ENCODE measurements at places on chromosomes 6 and 20. TPM values are rescaled to one million over a fixed set of nuclear protein-coding genes. Genes with fewer than 3 reads are reported as not detected.

GRCh38 chr6:63597141-63598048 lies 25.1 kb downstream of the LOC128125822 start:
- H3K27me3 ChIP-seq, result no peaks in the 10 kb centered on the region
- peaks cover 8% of the 10 kb centered on the region for H3K4me1 ChIP-seq
- peak overlapping the region; percentile 48 for H3K27ac ChIP-seq
- DNase-seq, result no peak

DNA sequence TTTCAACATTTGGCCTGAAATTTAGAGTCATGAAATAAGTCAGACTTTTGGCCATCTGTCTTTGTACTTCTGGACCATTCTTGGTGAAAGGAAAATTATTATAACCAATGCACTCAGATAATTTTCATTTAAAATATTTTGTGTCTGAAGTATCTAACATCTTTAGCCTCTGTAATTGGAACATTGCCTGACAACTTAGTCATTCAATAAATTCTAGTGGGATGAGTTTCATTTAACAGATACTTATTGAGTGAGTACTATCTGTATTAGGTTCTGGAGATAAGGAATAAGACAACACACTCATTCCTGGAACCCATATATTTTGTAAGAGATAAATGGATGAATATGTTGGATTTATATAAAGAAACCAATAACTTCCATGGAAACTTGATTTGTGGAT lies 536.0 kb downstream of the BCKDHB start:
- H3K36me3 ChIP-seq, result peaks cover 6% of the 10 kb centered on the region
- H3K4me1 ChIP-seq, result peaks cover 33% of the 10 kb centered on the region
- H3K27ac ChIP-seq, result peak overlapping the region; percentile 67
- DNase-seq, result no peak
- H3K4me3 ChIP-seq, result no peak overlapping the region

DNA sequence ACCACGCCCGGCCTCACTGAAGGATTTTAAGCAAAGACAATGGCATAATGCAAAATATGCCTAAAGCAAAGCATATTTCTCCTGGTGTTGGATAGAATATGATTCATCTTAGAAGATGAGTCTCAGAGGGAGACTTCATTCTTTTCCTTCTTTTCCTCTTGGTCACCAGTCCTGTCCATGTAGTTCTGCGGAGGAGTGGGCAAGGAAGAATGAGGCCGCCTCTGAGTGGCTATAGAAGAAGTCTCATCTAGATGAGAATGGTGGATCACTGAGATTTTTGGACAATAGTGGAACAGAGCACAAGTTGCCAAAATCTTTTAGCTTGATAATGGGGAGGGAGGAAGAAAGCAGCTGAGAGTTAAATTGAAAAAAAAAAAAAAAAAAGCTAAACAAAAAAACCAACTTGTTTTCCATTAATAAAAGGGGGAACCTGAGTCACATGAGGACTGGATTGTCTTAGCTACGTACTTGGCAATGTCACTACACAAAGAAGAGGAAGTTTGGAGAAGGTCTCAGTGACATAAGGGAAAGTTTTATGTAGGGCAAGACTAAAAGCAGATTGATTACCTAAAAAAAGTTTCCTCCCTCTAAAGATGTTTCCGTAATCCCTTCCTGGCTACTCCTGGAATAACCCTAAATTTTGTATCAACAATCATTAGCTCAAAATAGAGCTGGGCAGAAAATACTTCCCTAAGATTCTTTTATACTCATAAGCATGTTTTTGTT lies 6.0 kb downstream of the CD83 start:
- H3K4me3 ChIP-seq, result no peak overlapping the region
- H3K36me3 ChIP-seq, result no peaks in the 10 kb centered on the region

DNA sequence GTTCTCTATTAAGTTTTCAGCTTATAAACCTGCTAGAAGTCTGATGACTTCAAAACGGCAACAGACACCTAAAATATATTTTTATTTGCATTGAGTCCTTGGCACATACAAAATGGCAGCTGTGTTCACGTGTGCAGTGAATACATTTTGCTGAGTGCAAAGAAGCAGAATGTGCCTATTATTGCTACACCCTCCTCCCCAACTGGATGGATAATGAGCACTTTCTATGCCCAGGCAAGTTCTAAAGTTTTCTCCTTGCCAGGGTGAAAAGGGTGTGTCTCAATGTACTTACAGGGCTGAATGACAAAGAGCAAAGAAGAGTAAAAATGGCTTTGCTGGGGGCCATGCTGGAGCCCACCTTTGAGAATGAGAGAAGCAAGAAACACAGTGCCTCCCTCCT lies 4.0 kb upstream of the FERMT1 start:
- no peaks in the 10 kb centered on the region for H3K4me1 ChIP-seq
- peaks cover 16% of the 10 kb centered on the region for H3K36me3 ChIP-seq
- no peak overlapping the region for H3K4me3 ChIP-seq
- H3K27ac ChIP-seq, result no peak overlapping the region
- H3K27me3 ChIP-seq, result no peaks in the 10 kb centered on the region

DNA sequence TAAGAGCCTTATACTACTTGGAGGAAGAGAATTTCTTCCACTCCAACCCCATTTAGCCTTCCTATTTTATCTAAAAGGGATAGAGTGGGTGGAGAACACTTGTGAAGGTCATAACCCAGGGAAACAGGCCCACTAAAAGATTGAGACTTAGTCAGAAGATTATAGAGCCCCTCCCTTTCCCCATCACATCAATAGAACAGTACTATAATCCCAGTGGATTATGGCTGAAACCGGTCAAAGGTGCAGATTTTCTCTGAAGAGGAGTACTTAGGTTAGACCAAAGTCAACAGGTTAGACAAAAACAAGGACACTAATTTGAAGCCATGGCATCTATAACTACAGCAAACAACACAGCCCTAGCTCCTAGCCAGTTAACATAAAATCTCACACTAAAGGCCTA lies 330.9 kb upstream of the NOX3 start:
- peaks cover 31% of the 10 kb centered on the region for H3K4me1 ChIP-seq
- no peaks in the 10 kb centered on the region for H3K27me3 ChIP-seq
- peaks cover 9% of the 10 kb centered on the region for H3K36me3 ChIP-seq
- H3K27ac ChIP-seq, result no peak overlapping the region

DNA sequence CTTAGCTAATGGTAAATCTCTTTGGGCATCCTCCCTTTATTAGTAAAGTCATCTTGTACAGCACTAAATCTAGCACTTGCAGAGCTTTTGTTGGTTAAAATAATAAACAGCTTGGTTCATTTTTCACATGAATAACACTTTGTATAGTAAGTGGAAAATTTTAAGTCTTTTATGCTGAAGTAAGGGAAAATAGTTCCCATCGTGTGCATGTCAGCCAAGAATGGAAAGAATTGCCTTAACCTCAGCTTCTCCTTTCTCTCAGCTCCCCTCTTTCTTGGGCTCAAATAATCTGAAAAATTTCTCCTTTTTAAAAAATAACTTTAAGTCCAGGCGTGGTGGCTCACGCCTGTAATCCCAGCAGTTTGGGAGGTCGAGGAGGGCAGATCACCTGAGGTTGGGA lies 16.6 kb downstream of the SNRPC start:
- no peak for DNase-seq
- H3K4me1 ChIP-seq, result no peaks in the 10 kb centered on the region
- peaks cover 55% of the 10 kb centered on the region for H3K36me3 ChIP-seq
- no peaks in the 10 kb centered on the region for H3K27me3 ChIP-seq

- no peaks in the 10 kb centered on the region for H3K27me3 ChIP-seq
- peaks cover 23% of the 10 kb centered on the region for H3K4me1 ChIP-seq
- H3K4me3 ChIP-seq, result no peak overlapping the region
- no peak for DNase-seq
Measured at GRCh38 chr6:74867291-74867690, 338.6 kb downstream of the COL12A1 start.

- H3K4me1 ChIP-seq, result peaks cover 9% of the 10 kb centered on the region
- H3K27me3 ChIP-seq, result no peaks in the 10 kb centered on the region
- no peaks in the 10 kb centered on the region for H3K36me3 ChIP-seq
Measured at GRCh38 chr6:152271776-152272464, 365.2 kb downstream of the SYNE1 start.

DNA sequence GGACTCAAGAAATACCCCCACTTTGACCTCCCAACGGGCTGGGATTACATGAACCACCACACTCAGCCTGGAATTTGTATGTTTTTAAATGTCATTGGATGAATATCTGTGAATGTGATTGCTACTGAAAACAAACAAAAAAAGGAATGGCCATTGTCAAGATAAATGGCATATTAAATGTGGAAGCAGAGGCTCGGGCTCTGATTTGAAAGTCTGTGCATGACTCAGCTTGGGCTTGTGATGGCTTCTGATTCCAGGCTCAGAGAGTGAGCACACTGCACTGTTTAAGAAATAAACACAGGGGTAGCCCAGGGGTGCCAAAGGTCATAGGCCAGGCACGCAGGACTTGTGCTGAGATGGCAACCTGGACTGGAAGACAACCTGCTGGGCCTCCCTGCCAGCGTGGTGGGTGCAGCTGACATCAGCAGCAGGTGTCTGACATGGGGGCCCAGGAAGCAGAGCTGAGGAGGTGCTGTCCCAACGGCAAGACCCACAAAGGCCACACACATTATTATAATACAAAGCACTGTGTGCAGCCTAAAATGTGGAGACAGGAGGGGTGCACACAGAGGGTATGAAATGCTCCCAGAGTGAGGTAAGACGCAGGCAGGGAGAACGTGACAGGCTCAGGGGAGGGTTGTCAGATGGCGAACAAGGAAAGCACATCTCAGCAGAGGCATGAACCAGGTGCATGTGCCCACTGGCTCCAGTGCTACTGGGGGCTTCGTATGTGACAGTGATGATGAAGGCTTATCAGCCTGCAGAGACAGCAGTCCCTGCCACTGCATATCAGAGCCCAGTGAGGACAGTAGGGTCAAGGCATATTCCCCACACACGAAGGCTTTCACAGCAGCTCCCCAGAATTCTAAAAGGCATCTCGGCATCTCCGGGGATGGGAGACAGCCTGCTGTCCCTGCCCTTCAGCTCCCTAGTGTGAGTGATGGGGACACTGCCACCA lies 169.4 kb downstream of the SYNDIG1 start:
- no peak overlapping the region for H3K27ac ChIP-seq
- DNase-seq, result no peak
- peaks cover 50% of the 10 kb centered on the region for H3K27me3 ChIP-seq
- H3K4me1 ChIP-seq, result no peaks in the 10 kb centered on the region

- H3K27me3 ChIP-seq, result peaks cover 12% of the 10 kb centered on the region
- no peak for DNase-seq
- peaks cover 33% of the 10 kb centered on the region for H3K36me3 ChIP-seq
- H3K4me1 ChIP-seq, result peaks cover 27% of the 10 kb centered on the region
- peak overlapping the region; percentile 93 for H3K4me3 ChIP-seq
Measured at GRCh38 chr6:29747688-29748250, 24.5 kb downstream of the HLA-F start.

DNA sequence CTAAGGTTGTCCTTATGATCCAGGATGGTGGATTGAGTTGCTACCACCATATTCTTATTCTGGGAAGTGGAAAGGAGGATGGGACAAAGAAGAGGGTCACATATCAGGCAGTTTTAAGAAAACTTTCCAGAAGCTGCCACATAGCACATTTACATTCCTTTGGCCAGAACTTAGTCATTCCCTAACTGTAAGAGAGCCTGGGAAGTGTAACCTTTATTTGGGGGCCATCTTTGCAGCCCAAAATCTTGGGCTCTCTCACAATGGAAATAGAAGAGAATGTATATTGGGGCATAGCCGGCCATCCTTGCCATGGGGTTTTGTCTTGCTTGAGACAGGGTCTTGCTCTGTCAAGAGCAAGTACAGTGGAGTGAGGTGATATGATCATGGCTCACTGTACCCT lies 8.4 kb downstream of the ZNF341 start:
- no peak overlapping the region for H3K4me3 ChIP-seq
- peaks cover 12% of the 10 kb centered on the region for H3K36me3 ChIP-seq
- peaks cover 18% of the 10 kb centered on the region for H3K4me1 ChIP-seq
- no peak overlapping the region for H3K27ac ChIP-seq

DNA sequence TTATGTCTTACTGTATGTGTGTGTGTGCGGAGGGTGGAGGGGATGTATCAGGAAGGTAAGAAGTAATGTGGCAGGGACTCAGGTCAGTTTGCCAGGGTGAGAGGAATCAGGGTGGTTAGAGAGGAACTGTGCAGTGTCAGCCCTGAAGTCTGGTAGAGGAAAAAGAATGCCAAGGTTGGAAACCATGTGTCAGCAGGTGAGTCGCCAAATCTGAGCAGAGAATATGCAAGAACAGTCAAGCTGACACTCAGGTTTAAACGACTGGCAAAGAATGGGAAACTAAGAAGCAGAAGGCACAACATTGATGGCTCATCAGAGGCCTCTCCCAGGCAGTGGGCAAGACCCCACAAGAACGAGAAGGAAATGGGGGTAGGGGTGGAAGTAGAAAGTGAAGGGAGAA lies 107.5 kb upstream of the TBX18 start:
- no peak for DNase-seq
- no peaks in the 10 kb centered on the region for H3K27me3 ChIP-seq
- no peak overlapping the region for H3K27ac ChIP-seq
- no peak overlapping the region for H3K4me3 ChIP-seq
- H3K36me3 ChIP-seq, result no peaks in the 10 kb centered on the region
- peaks cover 9% of the 10 kb centered on the region for H3K4me1 ChIP-seq

DNA sequence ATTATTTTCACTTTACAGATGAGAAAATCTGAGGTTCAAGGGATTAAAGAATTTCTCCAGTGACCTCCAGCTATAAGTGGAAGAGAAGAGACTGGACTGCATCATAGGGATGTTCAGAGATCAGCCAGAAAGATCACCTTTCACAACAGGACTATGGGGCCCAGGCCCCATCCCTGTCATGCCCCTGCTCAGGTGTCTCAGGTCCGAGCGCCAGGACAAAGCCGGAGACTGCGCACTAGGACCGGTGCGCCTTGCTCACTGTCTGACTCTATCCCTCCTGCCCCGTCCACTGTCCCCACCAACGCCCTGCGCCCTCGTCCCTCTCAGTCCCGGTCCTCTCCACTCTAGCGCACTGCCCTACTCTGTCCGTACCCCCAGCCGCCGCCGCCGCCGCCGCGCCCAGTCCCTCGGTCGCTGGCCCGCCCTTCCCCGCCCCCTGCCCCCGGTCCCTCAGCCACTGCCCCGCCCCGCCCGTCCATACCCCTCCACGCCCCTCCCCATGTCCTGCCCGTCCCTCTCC lies 521 bp upstream of the RAD21L1 start:
- peaks cover 41% of the 10 kb centered on the region for H3K27me3 ChIP-seq
- DNase-seq, result peak; percentile 22
- peak overlapping the region; percentile 62 for H3K4me3 ChIP-seq
- H3K4me1 ChIP-seq, result no peaks in the 10 kb centered on the region
- peaks cover 13% of the 10 kb centered on the region for H3K36me3 ChIP-seq

The HLA-F gene
- total RNA-seq, result 119 TPM

The CLVS2 gene
- not detected for total RNA-seq

The PI16 gene
- total RNA-seq, result 0.32 TPM

The OPRM1 gene
- not detected for total RNA-seq

The DBNDD2 gene
- 113 TPM for total RNA-seq

The PTK7 gene
- 49.7 TPM for total RNA-seq

The CRISP3 gene
- 7.0 TPM for total RNA-seq

The ZSCAN9 gene
- total RNA-seq, result 25.8 TPM
